ENCODE measurements at places on chromosomes 3 and 15.
A peak's percentile ranks its signal among the peaks of the same experiment; 100 is the strongest.

- DNase-seq, result peak; percentile 98
Observed at GRCh38 chr3:12841149-12841969, at the start of gene RPL32. RPL32 (minus strand) TSS chr3:12841565; CDS start chr3:12840237, 1,328 bp downstream.

DNA sequence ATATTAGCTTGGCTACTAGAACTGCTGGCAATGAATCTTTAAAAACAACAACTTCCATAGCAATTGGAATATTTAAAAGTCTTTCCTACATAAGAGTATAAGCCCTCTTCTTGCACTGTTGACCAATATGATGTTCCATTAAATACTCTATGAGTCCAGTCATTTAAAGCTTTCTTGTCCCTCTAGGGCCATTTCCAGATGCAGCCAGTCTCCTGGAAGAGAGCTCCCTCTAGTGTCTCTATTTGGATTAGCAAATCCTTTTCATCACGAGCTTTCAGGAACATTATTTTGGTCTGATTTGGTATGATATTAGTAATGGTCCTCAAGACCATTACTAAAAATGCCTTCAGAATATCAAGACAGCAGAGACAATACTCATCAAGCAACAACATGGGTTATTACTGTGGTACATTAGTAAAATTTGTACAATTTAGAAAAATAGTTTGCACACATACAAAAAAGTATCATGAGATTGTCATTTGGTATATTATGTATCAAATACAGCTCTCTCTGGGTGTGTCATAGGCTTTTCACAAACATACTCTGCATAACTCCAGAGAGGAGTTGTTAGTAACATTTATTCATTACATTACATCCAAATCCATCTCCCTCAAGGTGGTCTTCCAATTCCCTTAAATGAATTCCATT is 101.3 kb downstream of the DPH6 start:
- DNase-seq, result no peak

- peak; percentile 4 for DNase-seq
Observed at GRCh38 chr15:81400640-81401236, 26.7 kb upstream of the TMC3 start.

DNA sequence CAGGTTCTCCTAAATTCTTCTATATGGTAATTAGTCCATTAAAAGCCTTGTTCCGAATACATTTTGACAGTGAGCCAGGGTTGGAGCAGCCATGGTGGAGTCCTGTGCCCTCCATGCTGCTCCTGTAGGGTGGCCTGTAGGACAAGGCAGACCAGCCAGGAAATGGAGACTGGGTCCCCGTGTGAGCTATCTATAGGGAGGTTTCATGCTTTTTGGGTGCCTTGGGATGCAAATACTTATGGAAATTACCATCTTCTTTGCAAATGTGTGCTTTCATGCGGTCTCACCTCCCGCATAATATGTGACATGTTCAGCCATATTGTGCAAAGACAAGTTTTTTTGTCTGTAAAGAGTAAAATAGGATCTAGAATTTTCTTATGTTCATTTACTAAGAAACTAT is 58.0 kb upstream of the FURIN start:
- DNase-seq, result no peak

GRCh38 chr3:108090049-108090700 is 656 bp downstream of the CD47 start:
- peak; percentile 64 for DNase-seq

DNA sequence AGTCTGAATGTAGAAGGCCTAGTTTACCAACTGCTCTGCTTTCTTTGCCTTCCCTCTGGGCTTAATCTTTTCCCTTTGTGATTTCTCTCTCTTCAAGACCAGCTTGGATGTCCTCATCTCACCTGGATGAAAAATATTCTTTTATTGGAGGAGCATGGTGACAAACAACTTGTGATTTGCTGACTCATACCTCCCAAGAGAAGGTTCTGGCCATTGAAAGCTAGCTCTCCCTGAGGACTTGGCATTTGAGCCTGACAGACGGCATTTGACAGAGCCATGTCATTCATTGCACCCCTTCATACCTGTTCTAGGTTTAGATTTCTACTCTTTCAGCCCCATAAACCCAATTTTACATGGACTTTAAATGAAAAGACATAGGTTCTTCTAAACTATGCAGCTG is 33.3 kb downstream of the ATG7 start:
- no peak for DNase-seq

DNA sequence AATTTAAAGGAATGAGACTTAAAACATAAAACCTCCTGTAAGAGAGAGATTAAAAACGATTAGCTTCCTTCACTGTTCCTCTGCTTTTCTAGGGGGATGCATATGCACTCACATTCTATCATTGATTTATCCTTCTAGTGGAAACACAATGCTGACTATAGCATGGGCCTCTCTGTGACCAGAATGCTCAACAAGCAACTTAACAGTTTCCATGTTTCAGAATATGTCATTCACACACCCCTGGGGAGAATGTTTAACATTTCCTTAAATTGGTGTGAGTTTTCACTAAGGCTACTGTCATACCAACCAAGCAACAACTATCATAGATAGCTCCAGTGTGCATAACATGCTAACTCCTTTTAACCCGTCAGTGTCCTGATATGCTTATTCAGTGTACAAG is 337.9 kb upstream of the GRM7 start:
- no peak for DNase-seq

- DNase-seq, result no peak
Observed at GRCh38 chr3:156689608-156690007, 15.2 kb downstream of the TIPARP start.

DNA sequence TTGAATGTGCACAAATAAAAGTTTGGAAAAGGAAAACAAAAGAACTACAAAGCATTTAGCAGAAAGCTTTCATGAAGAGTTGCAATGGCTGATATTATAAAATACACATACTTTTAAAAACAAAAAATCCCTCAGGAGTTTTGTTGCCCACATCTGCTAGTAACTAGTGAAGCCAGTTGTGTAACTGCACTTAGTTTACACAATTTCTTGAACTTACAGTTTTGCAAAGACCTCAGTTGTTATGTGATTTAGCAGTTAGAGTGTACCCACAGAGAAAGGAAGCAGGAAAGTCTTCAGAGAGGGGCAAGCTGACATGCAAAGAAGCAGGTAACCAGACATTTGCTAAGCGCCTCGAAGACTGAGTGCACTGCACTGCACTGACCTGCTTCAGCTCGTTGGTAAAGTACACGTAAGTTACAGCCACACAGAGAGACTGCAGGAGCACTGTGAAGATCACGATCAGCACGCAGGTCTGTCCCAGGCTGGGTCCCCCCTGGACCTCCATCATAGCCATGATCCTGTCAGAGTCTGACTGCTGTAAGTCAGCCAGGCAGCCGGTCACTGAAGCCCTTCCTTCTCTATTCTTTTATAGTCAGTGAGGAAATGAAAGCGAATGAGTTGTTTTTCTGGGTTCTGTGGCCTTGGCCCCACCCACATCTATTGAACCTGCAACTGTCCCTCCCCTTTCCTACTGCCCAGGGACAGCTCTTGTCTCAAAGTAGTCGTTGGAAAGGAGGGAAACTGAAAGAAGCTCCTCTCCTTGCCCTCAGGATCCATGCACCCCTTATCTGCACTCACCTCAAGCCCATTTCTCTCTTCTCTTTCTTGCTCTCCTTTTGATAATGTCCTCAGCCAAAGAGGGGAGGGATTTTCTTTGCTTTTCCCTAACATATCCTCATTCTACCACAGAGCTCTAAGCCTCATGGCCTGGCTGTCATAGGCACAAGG is at the start of gene TNFSF10:
TSS of gene TNFSF10 (minus strand) at position 560 of the 948 bp plus-strand sequence. CDS start at position 514, 46 bp downstream.
- peak; percentile 11 for DNase-seq

GRCh38 chr3:13574798-13575451 is 26.0 kb downstream of the FBLN2 start:
- DNase-seq, result no peak

- DNase-seq, result no peak
Observed at GRCh38 chr15:71207141-71207540, 91.9 kb downstream of the THSD4 start.

- no peak for DNase-seq
Observed at GRCh38 chr3:46213201-46213600, 5.1 kb upstream of the CCR1 start.

- no peak for DNase-seq
Observed at GRCh38 chr3:150148227-150148626, 177.5 kb upstream of the PFN2 start.

GRCh38 chr3:185188816-185189215 is 36.0 kb upstream of the C3orf70 start:
- DNase-seq, result no peak

DNA sequence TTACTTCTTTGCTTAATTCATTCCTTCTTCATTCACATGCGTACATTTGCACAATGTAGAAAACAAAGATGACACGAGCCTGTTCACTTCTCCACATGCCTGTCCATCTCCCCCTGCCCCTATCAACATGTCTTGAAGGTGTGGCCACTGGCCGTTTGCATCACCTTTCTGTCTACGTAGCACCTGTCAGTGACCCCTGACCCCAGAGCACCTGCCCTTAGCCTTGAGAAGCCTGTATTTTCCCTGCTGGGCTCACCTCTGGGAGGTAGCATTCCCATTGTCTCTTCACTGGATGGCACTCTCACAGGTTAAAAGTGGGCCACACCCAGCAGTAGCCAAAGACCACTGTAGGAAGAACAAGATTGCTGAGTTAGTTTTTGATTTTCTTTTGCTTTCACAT is 234.1 kb downstream of the THSD4 start:
- no peak for DNase-seq

DNA sequence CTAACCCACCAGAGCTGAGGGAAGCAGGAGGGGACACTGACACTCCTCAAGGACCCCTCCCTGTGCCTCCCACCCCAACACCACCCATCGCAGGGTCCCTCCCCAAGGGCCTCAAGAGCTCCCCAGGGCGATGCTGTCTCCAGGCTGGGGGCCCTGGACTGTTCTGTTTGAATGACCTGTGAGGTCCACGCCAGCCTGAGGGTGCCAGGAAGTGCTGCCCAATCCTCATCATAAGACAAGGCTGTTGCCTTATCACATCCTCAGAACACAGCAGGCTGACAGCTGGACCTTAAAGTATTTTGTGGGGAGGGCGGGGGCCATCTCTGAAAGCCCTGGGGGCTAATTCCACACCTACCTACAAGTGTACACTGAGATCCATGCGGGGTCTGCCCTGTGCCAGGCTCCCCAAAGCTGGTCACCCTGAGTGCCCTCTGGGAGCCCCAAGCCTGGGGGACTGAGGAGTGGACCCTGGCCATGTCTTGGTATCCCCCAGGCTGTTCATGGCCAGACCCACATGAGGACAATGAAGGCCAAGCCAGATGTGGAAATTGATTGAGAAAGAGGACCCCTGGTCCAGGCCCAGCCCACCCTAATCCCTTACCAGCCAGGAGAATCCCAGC is 23.8 kb upstream of the GOLGA6C start:
- no peak for DNase-seq

DNA sequence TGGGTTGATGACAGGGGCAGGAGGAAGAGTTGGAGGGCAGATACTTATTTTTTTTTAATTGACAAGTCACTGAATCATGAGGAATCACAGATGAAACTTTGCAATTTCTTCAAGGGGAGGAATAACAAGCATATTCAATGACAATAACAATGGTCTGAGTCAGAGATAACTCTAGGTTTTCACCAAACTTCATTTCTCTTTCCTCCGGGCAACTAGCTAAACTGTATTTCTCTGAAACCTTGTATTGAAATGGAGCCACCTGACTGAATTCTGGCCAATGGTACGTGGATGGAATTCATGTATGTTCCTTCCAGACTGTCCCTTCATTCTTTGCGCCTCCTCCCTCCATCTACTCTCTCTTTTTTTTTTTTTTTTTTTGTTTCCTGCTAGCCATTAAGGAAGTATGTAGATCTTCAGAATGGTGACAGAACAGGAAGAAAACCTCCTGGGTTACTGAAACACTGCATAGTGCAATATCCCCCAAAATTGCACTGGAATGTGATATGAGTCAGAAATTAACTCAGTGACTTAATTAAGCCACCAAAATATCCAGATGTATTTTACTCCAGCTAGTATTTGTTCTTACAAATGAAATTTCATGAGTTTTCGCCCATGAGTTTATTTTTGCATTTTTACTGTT is 495.4 kb downstream of the OTOL1 start:
- DNase-seq, result no peak

- no peak for DNase-seq
Observed at GRCh38 chr3:147937891-147938290, 528.7 kb downstream of the ZIC1 start.

- no peak for DNase-seq
Observed at GRCh38 chr3:123270818-123271217, 69.1 kb downstream of the SEC22A start.

DNA sequence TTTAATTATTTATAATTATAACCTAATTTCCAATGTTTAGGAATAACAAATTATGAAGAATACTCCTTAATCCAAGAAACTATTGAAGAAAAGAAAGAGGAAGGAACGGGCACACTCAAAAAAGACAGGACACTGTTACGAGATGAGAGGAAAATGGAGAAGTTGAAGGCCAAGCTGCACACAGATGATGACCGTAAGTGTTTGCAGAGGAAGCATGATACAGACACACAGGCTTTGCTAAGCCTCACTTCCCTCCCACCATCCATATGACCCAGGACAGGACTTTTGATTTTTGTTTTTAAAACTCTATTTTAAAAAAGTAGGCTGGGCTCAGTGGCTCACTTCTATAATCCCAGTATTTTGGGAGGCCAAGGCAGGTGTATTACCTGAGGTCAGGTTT is 389.4 kb upstream of the TPM1 start:
- peak; percentile 26 for DNase-seq

DNA sequence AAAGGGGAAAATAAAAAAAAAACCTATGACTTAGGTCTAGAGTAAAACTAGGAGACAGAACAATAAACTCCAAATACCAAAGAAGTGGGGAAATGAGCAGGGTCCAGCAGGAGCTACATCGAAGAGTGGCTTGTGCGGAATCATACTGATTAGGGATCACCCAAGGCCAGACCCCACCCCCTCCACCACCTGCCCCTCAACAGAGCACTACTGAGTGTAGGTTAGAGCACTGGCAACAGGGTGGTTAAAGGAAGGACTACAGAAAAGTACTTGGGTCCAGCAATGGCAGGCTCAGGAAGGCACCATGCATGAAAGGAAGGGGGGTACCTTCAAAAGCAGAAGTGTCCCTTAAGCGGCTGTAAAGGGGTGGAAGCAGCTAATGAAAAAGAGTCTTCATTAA is 96.2 kb downstream of the UBE3A start:
- no peak for DNase-seq
